Chondrocyte (in vitro differentiated cells): ENCODE measurements at places on chromosomes 11 and 22. TPM values are rescaled to one million over a fixed set of nuclear protein-coding genes. Genes with fewer than 3 reads are reported as not detected.

- H3K27ac ChIP-seq, result no peak overlapping the region
- no peaks in the 10 kb centered on the region for H3K27me3 ChIP-seq
- H3K4me3 ChIP-seq, result no peak overlapping the region
- DNase-seq, result no peak
These were observed 45.6 kb downstream of the PISD start for GRCh38 chr22:31616315-31616980.

DNA sequence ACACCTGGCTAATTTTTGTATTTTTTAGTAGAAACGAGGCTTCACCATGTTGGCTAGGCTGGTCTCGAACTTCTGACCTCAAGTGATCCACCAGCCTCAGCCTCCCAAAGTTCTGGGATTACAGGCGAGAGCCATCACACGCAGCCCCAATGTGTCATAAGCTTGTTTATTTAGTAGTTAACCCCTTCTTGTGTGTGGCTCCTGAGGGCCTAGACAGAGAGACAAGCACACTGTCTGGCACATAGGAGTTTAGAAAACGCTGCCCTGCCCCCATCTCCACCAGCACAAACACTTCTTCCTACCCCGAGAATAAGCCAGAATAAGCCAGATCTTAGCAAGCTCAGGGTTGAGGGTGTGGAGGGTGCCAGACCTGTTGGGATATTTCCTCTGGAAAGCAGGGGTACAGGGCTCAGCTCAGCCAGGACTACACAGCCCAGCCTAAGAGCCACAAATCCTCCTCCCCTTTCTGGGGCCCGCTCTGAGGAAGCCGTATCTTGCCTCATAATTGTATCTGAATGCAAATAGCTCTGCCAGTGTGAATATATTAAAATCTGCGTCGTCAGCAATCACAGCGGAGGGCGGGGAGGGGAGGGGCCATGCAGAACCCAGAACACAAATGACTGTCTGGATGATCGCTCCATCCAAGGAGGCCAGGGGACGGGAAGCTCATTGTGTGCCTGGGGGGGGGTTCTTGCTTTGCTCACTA is 247.3 kb downstream of the MN1 start:
- no peak overlapping the region for H3K27ac ChIP-seq
- no peaks in the 10 kb centered on the region for H3K27me3 ChIP-seq
- no peak for DNase-seq
- H3K4me1 ChIP-seq, result peaks cover 6% of the 10 kb centered on the region
- no peaks in the 10 kb centered on the region for H3K36me3 ChIP-seq
- no peak overlapping the region for H3K4me3 ChIP-seq

GRCh38 chr11:64120951-64121569 is 44.9 kb downstream of the MACROD1 start:
- no peak for DNase-seq
- H3K4me3 ChIP-seq, result no peak overlapping the region
- no peak overlapping the region for H3K27ac ChIP-seq

DNA sequence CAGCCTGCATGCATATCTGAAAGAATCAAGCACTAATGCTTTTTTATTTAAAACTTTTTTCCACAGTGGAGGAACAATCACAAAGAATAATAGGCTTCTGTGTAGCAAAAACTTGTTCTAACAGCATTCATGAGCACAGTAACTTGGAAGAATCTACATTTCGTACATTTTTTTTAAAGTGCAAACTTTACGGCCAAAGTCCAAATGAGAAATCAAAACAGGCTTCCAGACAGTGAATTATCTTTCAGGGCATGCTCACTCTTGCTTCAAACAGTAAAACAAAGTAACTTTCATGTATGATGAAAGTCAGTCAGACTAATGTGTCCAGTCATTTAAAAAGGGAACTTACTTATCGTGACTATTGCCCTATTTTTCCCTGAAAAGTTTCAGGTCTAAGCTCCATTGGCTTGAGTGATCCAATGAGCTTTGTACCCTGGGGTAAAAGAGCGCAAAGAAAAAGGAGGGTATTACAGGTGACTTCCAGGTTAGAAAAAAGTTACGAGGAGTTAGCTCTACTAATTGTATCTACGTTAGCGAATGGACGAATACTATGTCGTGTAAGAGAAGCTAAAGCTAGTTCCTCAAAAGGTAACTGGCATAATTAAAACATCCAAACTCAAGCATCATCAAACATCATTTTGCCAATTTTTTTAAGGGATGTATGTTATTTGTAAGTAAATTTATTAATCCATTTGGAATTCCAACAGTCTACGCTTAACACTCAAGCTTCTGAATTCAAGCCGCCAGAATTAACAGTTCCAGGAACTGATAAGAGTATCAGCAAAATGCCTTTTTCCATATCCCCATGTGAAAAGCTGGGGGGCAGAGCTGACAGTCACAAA is 1.7 kb downstream of the PICALM start:
- H3K4me3 ChIP-seq, result peak overlapping the region; percentile 100
- H3K36me3 ChIP-seq, result peaks cover 9% of the 10 kb centered on the region
- H3K27ac ChIP-seq, result peak overlapping the region; percentile 100

DNA sequence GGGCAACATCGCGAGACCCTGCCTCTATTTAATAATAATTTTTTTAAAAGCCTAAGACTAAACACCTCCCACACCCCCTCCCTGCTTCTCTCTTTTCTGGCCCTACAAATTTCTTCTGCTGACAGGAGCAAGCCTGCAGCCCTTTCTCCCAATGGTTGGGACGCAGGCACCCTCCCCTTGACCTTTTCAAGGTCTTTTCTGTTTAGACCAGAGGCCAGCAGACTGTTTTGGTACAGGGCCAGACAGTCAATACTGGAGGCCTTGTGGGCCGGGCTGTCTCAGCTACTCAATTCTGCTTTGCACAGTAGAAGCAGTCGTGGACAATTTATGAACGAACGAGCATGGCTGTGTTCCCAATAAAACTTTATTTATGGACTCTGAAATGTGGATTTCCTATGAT is 92.3 kb downstream of the SCN3B start:
- no peaks in the 10 kb centered on the region for H3K36me3 ChIP-seq
- peaks cover 6% of the 10 kb centered on the region for H3K27me3 ChIP-seq
- H3K27ac ChIP-seq, result no peak overlapping the region
- H3K4me3 ChIP-seq, result no peak overlapping the region
- H3K4me1 ChIP-seq, result peaks cover 14% of the 10 kb centered on the region
- DNase-seq, result no peak

Gene PGM2L1
- total RNA-seq, result 20.4 to 23.6 TPM (median 22.0 TPM) in 3 replicates

Gene OR10G7
- total RNA-seq, result not detected in 3 replicates

Gene LIMK2
- total RNA-seq, result 54.4 to 91.0 TPM (median 58.6 TPM) in 3 replicates

GRCh38 chr11:8694137-8694536 is 11.5 kb downstream of the RPL27A start:
- H3K27me3 ChIP-seq, result no peaks in the 10 kb centered on the region
- H3K36me3 ChIP-seq, result peaks cover 28% of the 10 kb centered on the region
- DNase-seq, result no peak
- H3K4me3 ChIP-seq, result no peak overlapping the region
- peaks cover 18% of the 10 kb centered on the region for H3K4me1 ChIP-seq

DNA sequence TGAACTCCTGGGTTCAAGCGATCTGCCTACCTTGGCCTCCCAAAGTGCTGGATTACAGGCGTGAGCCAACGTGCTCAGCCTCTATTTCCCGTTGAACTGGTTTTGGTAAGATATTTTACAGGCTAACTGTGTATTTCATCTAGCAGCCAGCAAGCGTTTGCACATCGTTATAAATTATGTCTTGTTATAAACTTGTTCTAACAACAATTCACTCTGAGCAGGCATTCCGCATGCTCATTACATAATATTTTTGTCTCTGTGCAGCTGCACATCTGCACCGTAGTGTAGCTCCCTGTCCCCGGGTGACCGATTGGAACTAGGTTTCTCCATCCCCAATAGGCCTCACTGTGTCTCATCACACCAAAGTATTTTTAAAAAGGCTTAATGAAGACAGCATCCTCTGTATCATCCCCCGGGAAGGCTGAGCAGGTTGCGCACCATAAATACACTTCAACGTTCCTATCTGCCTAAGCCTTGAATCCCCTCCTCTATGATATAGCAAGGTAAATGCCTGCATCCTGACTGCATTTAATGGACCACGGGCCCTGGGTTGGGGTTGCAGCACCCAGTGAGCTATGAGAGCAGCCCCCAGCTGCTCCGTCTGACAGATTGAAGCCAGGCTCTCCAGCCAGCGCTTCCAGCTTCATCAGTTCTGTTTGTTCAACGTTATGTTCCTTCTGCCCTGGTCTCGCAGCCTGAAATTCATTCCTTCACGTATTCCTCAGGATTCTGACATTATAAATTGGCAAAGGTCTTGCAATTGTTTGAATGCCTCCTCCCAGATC is 47.7 kb downstream of the TST start:
- no peak overlapping the region for H3K4me3 ChIP-seq
- no peak overlapping the region for H3K27ac ChIP-seq
- no peak for DNase-seq

DNA sequence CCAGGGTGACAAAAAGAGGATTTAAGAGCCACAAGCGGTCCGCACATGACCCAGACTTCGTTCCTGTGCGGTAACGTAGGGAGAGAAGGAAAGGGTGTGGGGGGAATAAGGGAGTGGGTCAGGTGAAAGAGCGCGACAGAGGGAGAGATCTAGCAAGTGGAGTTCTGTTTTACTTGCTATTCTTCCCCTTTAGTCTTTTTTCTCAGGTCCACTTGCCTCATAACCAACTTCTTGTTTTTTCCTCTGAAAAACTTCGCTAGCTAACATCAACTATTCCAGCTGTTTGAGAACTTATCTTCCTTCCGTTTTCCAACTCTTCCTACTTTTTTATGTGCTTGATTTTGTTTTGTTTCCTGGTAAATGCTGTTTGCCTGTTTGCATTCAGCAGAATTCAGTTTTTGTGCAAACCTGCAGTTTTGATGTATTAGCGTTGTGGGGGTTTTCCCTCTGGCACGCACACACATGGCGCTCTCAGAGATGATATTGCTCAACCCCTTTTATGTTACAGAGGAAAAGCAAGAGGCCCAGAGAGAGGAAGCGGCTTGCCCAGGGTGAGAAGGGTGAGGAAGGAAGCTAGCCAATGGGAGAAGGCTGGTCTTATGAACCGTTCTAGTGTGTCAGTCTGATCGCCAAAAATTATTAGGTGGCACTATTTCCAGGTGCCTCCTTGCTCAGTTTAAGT is 592 bp upstream of the CTSC start:
- peak overlapping the region; percentile 46 for H3K27ac ChIP-seq
- DNase-seq, result no peak
- H3K4me3 ChIP-seq, result peak overlapping the region; percentile 93
- H3K4me1 ChIP-seq, result peaks cover 13% of the 10 kb centered on the region

DNA sequence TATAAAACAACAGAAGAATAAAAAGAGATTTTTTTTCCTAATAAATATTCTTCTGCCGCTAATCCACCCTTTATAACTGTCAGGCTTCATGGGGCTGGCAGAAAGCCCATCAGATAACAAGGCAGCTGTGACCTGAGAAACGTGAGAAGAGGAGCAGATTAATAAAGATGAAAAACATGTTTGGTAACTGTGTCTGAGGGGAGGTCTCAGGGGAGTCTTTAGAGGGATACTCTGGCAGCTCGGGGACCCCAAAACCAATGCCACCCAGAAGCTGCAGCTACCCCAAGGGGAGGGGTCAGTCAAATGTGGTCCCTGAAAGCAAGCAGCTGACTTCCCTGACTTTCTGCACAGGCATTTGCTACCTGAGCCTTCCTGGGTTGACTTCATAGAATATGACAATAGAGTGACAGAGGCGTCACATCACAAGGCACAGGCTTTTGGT is 48.4 kb upstream of the POU2AF1 start:
- DNase-seq, result no peak
- no peak overlapping the region for H3K4me3 ChIP-seq
- H3K36me3 ChIP-seq, result no peaks in the 10 kb centered on the region
- no peak overlapping the region for H3K27ac ChIP-seq
- peaks cover 31% of the 10 kb centered on the region for H3K27me3 ChIP-seq
- H3K4me1 ChIP-seq, result no peaks in the 10 kb centered on the region

GRCh38 chr11:91641153-91641552 is 583.5 kb upstream of the FAT3 start:
- DNase-seq, result no peak
- no peak overlapping the region for H3K27ac ChIP-seq
- H3K36me3 ChIP-seq, result no peaks in the 10 kb centered on the region
- H3K4me3 ChIP-seq, result no peak overlapping the region

DNA sequence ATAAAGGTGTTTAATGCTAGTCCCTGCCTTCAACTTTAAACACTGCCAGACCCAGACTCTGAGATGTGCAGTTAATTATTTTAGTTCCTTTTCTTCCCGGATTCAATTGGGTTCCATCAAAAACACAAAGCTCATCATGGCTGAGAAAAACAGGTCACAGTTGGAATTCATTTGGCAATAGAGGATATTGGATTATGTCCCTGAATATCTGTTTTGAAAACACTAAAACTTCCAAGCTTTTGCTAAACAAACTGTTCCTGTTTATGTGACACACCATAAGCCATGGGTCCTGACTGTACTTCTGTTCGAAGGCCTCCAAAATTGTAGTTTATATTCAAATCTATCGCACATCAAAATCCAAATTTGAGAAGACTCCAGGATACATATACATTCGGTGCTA is 150.7 kb downstream of the TRPC6 start:
- H3K4me3 ChIP-seq, result no peak overlapping the region
- DNase-seq, result no peak
- H3K4me1 ChIP-seq, result peaks cover 27% of the 10 kb centered on the region
- peaks cover 2% of the 10 kb centered on the region for H3K27me3 ChIP-seq
- no peak overlapping the region for H3K27ac ChIP-seq
- H3K36me3 ChIP-seq, result no peaks in the 10 kb centered on the region

DNA sequence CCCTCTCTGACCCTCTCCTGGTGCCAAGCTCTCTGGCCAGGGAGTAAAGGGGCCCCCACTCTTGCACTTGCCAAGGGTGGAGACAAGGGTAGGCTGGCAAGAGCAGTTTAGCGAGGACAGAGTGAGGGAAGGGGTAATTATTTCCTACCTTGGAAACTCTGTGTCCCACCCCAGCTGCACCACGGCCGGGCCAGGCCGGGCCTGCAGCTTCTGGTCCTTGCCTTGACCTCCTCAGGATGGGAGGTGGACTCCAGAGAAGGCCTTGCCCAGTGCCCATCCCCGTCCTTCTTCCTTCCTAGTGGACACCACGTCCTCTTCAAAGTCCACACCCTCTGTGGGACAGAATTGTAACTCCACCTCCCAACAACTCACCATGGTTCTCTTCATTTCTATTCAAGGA is 18.4 kb upstream of the OSBPL5 start:
- DNase-seq, result no peak
- H3K4me1 ChIP-seq, result peaks cover 1% of the 10 kb centered on the region
- no peak overlapping the region for H3K4me3 ChIP-seq
- no peaks in the 10 kb centered on the region for H3K36me3 ChIP-seq

GRCh38 chr22:48908547-48908946 is 919.1 kb downstream of the BRD1 start:
- peaks cover 31% of the 10 kb centered on the region for H3K27me3 ChIP-seq
- H3K4me1 ChIP-seq, result no peaks in the 10 kb centered on the region
- no peak for DNase-seq
- H3K27ac ChIP-seq, result no peak overlapping the region
- H3K36me3 ChIP-seq, result no peaks in the 10 kb centered on the region

- H3K4me1 ChIP-seq, result peaks cover 20% of the 10 kb centered on the region
- no peaks in the 10 kb centered on the region for H3K27me3 ChIP-seq
- DNase-seq, result no peak
- H3K4me3 ChIP-seq, result no peak overlapping the region
- H3K36me3 ChIP-seq, result peaks cover 1% of the 10 kb centered on the region
These were observed 243.5 kb downstream of the SBF2 start for GRCh38 chr11:10050561-10050960.

- no peak overlapping the region for H3K4me3 ChIP-seq
- H3K36me3 ChIP-seq, result no peaks in the 10 kb centered on the region
- peak; percentile 89 for DNase-seq
- peaks cover 28% of the 10 kb centered on the region for H3K4me1 ChIP-seq
- H3K27ac ChIP-seq, result no peak overlapping the region
These were observed 19.8 kb upstream of the GNB1L start for GRCh38 chr22:19874307-19875060.

Gene COX8A
- 220 to 245 TPM (median 240 TPM) in 3 replicates for total RNA-seq
